Brain (organoid and tissue), 16 donors: ENCODE measurements at places on chromosomes 3 and 15.

GRCh38 chr3:158359339-158359738 lies 211.7 kb upstream of the MLF1 start:
- no peak for DNase-seq

GRCh38 chr3:14201940-14202684 lies 23.5 kb downstream of the LSM3 start:
- DNase-seq: no peak

- no peak for DNase-seq
These were observed 396.7 kb upstream of the RGMA start for GRCh38 chr15:93485438-93486327.

GRCh38 chr15:39310633-39311032 lies 270.2 kb upstream of the THBS1 start:
- no peak for DNase-seq

DNA sequence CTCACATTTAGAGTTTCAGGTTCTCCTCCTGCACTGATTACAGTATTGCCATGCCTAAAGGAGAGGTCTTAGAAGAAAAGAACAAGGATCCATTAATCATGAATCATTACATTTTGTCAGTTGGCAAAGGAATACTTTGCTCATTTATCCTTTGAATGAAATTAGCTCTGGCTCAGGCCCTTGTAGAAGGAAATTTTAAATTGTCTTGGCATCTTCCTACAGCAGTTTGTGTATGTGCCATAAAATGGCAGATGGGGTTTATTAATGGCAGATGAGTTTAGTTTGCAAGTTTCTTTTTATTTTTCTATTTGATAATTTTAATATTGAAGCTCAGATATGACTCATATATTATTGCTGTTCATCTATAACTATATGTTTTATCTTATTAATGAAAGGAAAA lies 181.2 kb upstream of the EPHA3 start:
- DNase-seq: peak; percentile 89

DNA sequence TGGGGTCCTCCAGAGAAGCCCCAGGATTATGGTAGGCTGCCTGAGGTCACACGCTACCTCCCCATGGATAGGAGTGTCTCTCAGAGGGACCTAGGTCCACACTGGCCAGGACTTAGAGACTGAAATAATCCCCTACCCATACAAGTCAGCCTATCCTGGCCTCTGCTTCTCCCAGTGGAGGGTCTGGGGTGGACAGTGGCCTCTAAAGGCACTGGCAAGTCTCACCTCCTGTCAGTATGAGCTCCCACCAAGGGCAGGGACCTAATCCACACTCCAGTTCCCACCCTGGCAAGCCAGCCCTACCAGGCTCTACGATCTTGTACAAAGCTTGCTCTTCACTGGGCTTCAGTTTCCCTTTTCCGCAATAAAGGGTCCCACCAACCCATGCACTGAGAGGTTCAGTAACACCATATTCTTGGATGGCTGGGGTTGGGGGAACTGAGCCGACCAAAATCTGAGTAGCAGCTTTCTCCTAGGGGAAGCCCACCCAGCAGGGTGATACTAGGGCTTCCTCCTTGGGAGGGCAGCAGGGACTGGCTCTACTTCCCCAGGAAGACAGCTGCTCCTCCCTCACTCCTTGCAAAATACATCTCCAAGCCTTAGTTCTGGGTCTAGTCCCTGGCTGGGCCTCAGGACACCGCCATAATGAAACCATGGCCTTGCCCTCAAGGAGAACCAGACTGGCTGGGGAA lies 2.4 kb downstream of the CISH start:
- no peak for DNase-seq

DNA sequence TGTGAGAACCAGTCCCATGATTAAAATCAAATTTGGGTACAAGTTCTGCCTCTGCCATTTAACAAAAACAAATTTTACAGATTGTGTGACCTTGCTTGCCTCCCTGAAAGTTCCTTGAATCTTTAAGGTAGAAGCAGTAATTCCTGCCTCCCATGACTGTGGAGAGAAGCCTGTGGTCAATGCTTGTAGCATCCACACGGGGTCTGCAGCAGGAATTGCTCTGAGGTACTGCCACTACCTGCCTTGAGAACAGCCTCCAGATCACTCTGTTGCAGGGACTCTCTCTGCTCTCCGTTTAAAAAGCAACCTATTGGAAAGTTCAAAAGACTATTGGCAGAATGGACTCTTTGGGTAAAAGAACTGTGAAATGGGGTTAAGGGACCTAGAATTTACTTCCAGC lies 75.9 kb downstream of the SST start:
- DNase-seq: no peak

DNA sequence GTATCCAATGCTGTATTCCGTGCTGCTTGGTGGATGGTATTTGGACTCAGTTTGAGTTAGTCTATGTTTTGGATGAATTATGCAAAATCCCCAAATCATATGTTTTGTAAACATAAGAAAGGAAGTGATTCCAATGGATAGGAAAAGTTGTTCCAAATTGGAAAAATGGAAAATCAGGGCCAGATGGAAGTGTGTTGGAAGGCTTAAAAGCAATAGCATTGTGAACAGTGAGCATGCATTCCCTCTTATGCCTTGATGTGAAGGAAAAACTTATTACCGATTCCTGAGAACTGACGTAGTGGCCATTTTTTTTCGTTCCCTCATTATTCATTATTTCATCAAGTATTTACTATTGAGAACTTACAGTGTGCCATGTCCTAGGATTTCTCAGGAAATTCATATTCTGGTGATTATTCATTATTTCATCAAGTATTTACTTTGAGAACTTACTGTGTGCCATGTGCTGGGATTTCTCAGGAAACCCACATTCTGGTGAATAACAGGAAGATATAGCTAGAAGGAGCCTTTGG lies 144.1 kb upstream of the TPRG1 start:
- DNase-seq: peak; percentile 75

DNA sequence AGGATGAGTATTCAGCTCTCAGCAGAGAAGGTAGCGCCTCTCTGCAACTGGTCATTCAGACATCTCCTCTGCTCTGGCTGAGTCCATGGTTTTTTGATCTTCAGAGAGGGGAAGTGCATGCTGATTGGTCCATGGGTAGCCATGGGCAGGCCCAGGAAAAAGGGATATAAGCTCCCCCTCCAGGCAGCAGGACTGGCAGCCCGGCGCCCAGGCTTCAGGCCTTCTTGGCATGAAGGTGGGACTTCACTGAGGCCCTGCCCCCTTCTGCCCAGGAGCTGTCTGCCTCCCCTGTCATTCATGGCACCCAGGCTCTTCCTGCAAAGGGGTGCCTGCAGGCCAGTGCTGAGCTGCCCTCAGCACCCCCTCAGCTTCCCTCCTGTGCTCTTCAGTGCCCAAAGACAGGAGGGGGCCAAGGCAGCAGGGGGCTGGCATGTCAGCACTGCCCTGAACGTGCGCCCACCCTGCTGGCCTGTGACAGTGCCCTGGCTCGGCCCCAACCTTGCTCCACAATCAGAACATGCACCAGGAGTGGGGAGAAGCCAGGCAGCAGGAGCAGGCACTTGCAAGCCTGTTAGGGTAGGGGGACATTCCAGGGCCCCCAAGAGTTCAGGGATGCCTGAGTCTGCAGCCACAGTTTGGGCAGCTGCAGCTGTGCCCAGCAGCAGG lies 13.8 kb upstream of the NR1I2 start:
- DNase-seq: no peak

DNA sequence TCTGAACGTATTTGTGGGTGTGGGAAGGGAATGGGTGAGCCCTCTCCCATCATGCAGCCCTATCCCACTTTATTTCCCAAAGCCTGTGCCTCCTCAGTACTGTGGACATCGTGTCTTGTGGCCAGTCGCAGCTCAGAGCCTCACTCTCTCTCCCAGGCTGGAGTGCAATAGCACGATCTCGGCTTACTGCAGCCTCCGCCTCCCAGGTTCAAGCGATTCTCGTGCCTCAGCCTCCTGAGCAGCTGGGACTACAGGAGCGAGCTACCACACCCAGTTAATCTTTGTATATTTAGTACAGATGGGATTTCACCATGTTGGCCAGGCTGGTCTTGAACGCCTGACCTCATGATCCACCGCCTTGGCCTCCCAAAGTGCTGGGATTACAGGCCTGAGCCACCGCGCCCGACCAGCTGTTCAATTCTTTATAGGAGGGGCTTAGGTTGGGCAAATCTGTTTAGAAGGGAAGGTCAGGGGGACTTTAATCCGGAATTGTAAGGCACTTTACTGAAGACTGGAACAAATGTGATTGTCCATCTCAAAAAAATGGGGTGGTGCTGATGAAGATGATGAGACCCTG lies 42.7 kb upstream of the BDH1 start:
- no peak for DNase-seq

- no peak for DNase-seq
These were observed 153.0 kb downstream of the THRB start for GRCh38 chr3:24341668-24342067.

DNA sequence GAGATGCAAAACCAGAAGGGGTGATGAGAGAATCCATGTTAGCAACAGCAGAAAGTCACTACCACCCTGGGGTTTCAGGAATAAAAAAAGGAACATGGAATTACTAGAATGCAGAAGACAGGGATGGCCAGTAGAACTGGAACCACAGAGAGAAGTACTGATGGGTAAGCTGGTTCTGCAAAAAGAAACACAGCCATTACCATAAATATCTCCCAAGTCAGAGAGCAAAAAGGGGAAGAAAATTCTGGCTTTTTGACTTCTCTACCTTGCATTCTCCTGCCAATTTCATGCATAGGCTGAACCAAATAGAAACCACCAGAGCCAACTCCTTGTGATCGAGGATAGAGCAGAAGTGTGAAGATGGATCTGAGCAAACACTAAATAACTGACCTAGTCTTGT lies 550.4 kb upstream of the NAALADL2 start:
- DNase-seq: no peak

GRCh38 chr15:95324656-95325055 lies 1005.8 kb upstream of the NR2F2 start:
- no peak for DNase-seq

DNA sequence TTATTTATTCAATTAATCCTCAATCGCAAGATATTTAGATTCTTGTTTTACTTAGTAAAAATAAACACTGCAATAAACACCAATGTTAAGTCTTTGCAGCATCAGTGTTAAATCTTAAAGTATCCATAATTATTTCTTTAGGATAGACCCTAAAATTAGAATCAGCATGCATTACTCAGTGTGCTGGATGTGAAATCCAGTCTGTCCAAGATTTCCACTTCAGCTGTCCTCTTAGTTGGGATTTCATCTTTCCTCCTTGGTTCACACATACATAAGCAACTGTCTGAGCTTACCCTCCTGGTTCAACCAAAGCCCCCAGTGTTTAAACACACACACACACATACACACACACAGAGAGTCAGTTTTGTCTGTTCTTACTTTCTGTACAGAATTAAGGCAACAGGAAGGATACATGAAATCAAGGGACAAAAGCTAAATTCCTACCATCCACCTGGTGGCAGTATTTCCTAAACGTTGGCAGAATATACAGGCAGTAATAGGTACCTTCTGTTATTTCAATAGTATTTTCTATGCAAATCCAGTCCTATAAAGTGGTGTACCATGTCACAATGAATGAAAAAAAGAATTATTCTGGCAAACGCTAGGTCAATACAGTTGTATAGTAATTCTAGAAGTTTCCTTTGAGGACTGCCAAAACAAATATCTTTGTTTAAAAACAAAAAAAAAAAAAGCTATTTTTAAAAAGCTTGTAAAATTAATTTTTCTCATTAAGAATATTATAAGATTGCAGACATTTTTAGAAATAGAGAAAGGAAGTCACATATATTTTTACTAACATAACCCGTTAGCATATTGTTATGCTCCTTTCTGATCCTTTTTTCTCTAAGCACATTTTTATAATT lies 27.3 kb upstream of the DMXL2 start:
- DNase-seq: peak; percentile 86

- no peak for DNase-seq
These were observed 579.4 kb upstream of the ALCAM start for GRCh38 chr3:104787306-104787705.

GRCh38 chr3:171747223-171747920 lies 62.9 kb downstream of the PLD1 start:
- DNase-seq: no peak

DNA sequence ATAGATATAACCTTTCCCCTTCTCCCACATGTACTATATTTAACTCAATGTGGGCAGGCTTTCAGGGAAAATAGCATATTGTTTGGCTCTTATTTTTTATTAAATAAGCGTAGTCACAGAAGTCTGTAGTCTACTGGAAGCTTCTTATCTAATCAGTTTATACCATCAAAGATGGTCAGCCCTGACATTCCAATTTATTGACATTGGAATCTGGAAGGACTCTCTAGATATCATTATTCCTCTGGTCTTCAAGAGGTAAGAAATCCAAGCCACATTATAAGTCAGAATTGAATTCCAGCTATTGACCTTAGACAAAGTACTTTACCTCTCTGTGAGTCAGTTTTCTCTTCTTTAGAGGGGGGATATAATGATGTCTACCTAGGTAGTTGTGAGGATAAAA lies 38.5 kb upstream of the SCAANT1 start:
- DNase-seq: no peak

- DNase-seq: no peak
These were observed 4.7 kb downstream of the CSNK1G1 start for GRCh38 chr15:64351265-64351664.

GRCh38 chr3:41118461-41119390 lies 80.6 kb upstream of the CTNNB1 start:
- no peak for DNase-seq

GRCh38 chr15:40721701-40722100 lies 26.7 kb downstream of the RAD51 start:
- DNase-seq: no peak

GRCh38 chr3:22700876-22701275 lies 502.3 kb upstream of the UBE2E2 start:
- no peak for DNase-seq

DNA sequence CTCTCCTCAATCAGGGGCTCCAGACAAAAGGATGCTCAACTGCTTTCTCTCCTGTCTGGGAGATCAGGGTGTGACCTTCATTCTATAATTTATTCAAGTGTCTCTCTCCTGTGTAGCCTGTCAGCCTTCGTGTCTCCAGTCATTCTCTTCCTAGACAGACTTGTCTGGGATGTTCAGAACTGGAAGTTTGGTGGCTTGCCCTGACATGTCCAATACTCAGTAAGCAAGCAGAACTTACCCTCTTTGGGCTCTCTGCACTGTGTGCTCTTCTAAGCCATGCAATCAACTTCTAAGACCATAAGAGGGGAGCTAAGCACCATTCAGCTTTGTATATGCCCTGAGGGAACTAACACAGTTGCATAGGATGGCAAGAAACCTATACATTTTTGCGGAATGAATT lies 14.1 kb downstream of the ACKR2 start:
- no peak for DNase-seq
